ENCODE measurements at places on chromosomes 16 and 17.

- DNase-seq = no peak
Measured at GRCh38 chr16:24367186-24367710, 111.1 kb downstream of the CACNG3 start.

- no peak for DNase-seq
Measured at GRCh38 chr16:11180489-11180888, 75.5 kb downstream of the SOCS1 start.

DNA sequence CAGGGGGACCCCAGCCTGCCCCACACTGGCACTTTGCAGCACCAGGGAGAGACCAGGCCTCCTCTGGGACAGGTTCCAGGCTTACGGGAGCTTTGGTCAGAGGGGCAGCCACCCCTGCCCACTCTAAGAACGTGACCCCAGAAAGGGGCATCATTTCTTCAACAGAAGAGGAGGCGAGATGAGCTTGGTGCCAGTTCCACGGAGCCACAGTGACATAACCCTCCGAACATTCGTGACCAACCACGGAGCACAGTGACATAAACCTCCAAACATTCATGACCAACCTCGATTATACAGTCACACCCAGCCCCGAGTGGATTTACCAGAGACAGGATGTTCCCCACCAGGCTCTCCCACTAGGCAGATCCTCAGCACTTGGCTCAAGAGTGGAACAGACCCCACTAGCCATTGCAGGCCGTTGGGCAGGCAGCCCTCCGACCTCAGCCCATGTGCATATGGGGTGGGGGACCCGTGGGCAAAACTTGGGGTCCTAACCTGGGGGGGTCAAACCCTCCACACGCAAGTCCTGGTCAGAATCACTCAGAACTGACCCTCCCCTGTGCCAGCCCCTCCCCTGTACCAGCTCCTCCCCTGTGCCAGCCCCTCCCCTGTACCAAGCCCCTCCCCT is 112.9 kb downstream of the METRNL start:
- DNase-seq = no peak

DNA sequence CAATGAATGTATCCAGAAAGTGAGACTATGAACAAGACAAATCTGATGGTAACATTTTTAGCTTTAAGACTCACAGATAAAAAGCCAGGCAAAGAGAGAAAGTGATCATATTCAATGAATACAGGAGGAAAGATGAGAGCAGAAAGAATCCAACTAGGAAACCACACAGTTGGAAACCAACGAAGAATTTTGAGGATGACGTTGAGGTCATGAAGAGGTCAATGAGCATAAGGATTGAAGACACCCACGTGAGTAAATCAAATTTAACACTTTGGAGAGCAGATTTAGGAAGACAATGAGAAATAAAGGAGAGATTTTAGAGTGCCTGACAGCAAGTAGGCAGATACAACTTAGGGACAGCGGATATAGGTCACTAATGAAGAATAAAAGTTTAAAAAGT is 948.1 kb downstream of the KCNJ2 start:
- no peak for DNase-seq

GRCh38 chr17:83147280-83147679 is 67.9 kb downstream of the METRNL start:
- no peak for DNase-seq

DNA sequence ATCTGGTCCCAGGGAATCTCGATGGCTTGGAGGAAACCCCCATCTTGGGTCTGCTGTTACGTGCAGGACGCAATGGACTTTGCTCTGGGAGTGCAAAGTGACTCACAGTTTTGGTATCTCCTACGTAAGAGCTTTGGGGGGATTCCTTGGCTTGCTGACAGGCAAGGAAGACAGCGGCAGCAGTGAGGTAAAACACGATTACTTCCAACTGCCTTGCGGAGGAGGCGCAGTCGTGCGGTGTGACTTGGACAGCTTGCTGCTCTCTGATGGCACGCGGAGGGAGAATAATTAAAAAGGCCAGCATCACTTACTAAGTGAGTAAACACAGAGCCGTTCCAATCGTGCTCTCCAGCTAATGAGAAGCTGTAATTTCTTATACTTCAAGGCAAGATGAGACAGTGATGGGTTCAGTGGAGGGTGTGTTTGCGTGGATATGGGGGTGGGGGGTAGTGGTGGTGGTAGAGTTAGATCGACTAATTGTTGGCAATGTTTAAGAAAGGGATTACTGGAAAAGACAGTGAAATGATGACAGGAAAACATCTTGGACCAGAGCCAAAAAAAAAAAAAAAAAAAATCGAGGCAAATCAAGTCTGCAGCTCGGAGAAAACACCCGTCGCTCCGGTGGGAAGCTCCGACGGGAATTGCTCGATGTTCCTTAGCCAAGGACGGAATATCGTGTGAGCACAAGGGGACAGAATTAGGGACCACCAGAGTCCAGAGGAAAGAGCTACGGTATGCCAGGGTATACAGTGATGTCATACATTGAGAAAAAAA is 184.8 kb upstream of the ZFHX3 start:
- DNase-seq = peak; percentile 47

DNA sequence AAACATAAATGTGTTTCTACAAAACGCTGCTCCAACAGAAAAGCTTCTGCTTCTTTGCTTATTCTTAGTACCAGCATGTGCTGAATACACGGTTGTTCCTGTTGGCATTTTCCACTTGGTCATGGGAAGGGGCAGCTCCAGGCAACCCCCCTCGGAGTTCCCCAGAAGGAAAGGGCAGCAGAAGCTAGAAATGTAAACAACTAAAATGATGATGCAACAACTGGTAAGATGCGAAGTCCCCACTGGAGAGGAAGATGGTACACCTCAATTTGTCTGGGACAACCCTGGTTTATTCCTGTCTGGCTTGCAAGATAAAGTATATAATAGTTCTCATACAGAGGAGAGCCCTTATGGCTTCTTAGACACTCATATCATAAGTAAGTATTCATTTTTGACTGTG is 9.2 kb upstream of the CCL13 start:
- no peak for DNase-seq

DNA sequence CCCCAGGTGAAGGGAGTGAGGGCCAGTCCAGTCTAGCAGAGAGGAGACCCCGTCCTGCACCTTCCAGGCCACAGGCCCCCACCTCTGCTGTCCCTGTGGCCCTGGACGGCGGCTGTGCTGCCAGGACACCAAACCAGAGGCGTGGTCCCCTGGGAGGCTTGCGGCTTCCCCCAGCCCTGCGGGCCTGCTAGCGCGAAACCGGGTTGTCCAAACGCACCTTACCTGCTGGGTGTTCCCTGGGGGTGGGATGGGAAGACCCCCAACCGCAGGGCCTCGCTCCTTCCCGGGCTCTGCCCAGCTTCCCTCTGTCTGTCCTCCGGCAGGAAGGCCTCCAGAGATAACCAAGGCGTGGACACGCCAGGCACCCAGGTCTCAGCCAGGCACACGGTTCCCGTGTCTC is 19.6 kb upstream of the CACNA1H start:
- DNase-seq = no peak

- DNase-seq = no peak
Measured at GRCh38 chr17:50583641-50584040, 23.1 kb downstream of the CACNA1G start.

DNA sequence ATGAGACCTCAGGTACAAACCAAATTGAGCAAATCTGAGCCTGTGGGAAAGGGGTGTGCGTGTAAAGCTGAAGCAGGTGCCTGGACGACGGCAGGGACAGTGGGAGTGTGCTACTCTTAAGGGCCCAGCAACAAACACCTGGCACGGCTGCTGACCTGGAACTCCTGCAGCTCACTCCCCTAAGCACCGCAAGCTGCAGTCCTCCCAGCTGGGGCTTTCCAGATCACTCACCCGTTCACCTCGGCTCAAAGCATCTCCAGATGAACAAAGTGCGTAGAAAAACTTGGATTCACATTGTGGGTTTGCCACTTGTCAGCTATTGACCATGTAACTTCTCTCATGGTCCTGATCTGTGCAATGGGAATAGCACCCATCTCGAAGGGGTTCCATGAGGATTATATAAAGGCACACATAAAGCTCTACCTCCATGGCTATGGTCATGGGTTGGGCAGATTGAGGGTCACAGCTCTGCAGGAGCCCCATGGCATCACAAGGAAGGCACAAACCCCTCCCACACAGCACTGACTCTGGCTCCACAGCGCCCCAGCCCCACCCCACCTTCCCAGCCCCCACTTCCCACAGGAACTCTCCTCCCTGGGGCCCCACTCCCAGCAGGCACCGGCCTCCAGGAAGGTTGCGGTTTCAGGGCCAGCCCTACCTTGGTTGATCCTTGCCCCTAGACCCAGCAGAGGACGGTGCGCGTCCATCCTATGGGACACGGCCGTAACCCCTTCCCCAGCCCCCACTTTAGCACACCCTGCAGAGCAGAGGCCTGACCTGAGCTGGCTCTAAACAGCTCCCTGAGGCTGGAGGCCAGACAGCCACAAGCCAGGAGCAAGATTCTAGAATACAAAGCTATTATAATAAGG is 21.9 kb downstream of the ST3GAL2 start:
- DNase-seq = no peak

DNA sequence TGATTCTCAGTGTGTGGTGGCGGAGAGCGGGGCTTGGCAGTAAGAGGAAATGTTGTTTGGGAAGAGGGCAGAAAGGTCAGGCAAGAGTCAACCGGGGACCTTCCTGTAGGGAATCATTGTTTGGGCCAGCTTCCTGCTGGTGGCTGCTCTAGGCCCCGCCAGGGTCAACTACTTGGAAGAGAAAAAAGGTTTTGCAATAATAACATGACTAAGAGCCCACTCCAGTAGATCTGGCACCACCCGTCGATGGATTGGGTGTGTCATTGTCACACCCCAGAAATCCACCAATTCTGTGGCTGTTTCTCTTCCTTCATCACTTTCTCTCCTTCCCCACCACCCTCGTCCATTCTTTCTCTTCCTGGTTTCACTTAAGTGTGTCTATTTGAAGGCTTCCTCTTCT is 4.2 kb upstream of the KRT24 start:
- DNase-seq = no peak

- DNase-seq = no peak
Measured at GRCh38 chr17:73030501-73030921, 62.0 kb downstream of the SLC39A11 start.

DNA sequence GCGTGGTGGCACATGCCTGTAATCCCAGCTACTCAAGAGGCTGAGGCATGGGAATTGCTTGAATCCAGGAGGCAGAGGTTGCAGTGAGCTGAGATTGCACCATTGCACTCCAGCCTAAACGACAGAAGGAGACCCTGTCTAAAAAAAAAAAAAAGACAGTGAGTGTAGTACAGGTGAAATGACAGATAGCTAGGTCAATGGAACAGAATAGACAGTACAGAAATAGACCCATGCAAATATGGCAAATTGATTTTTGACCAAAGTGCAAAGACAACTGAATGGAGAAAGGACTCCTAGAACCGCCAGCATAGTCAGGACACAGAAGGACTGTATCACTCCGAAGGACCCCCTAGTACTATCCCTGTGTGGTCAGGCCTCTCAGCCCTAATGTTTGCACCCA is 16.6 kb upstream of the PYY start:
- DNase-seq = no peak

DNA sequence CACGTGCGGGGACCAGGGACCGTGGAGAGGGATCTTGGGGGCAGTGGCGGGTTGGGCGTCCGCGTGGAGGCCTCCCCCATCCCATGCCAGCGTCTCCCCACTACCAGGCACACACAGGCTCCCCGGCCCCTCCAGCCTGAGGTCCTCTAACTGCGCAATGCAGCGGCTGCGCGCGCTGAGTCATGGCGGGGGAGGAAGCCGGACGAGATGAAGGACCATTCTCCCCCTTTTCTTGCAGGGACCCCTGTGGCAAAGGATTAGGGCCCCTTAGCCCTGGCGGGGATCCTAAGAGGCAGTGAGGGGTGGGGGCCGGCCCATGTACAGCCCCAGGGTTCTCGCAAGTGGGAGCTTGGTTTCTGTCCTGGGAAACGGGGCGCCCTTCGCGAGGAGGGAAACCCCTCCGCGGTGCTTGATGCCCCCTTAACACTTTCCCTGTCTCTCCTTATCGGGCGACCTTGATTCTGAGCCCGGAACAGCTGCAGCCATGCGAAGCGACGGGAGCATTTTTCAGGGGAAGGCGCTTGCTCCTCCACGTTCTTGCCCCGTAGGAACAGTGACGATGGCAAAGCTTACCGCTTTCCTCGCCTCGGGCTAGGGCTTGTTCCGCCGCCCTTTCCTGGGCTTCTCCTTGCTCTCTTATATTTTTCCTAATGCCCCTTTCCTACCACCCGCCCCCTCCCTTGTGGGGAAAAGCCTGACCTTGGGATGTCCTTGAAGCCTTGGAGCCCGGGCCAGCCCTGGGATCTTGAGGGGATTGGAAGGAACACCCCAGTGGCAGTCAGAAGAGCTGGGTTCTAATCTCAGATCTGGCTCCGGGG is 592 bp downstream of the ALDOA start:
- no peak for DNase-seq

DNA sequence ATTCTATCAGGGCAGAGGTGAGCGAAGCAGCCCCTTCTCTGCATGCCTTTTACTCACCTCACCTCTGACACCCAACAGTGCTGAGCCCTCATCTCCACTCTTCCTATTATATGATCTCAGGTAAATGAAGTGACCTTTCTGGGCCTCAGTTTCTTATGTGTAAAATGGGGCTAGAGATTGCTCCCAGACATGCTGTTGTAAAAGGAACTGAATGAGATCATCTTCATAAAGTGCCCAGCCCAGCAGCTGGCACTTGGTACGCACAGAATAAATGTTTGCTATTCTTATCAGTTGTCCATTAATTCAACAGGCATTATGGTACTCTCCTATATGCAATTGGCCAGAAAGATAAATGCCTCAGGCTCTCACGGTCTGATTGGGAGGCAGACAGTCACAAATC is 4.5 kb upstream of the GALK1 start:
- no peak for DNase-seq

DNA sequence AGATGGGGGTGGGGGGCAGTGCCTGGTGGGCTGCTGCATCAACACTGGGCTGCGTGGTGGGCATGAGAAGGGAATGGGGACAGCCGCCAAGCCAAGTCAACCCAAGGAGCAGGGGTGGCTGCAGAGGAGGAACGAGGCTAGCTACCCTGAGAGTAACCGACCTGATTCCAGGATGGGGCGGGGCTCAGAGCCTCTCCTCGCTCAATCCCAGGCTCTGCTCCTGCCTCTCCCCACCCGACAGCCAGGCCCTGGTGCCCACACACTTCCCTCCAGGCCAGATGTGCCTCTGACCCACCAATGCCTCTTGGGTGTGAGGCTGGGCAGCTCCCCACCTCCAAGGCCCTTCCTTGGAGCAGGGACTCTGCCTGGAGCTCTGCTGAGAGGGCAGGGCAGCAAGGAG is 2.7 kb downstream of the NPTX1 start:
- DNase-seq = no peak

- no peak for DNase-seq
Measured at GRCh38 chr16:76940251-76940650, 250.7 kb upstream of the MON1B start.
